ENCODE measurements at places on chromosomes 13 and 19.
A peak's percentile ranks its signal among the peaks of the same experiment; 100 is the strongest.

DNA sequence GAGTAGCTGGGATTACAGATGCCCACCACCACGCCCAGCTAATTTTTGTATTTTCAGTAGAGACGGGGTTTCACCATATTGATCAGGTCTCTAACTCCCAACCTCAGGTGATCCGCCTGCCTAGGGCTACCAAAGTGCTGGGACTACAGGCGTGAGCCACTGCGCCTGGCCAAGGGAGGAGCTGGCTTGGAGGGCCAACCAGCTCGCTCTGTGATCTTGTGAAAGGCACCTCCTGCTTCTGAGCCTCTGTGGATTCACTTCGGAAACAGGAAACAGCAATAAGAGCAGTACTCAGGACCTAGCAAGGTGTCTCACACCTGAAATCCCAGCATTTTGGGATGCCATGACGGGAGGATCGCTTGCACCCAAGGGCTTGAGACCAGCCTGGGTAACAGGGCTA, 2.0 kb upstream of the ELL start:
- no peak for DNase-seq

GRCh38 chr19:22286151-22286810, at the start of gene ZNF729:
ZNF729 (plus strand) TSS chr19:22286441; CDS start chr19:22286526, 85 bp downstream.
- no peak for DNase-seq

DNA sequence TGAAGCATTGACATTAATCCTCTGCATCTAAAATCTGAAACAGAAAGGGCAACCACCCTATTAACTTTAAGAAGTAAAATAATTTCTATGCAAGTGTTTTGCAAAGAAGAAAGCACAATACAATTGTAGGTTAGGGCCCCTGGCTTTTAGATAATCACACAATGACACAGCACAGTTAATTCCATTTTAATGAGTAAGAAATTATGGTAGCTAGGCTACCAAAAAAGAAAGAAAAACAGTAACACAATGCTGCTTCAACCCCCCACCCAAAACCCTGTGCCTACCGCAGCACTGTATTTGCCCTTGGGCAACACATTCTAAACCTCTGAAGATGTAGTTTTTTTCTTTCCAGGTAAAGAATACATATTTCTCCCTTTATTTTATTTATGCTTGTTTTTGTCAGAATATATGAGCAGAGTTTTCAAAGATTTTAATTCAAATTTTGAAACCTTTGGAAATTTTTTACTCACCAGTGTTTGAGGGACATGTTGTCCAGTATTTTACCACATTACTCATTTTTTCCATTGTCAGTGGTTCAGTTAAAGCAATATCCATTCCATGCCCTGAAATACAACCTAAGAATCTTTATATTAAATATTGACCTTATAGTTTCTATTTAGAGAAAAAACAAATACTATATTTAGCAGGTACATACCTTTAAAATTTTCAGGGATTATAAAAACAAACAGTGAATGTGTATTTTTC, 21.1 kb downstream of the SOHLH2 start:
- DNase-seq: no peak

DNA sequence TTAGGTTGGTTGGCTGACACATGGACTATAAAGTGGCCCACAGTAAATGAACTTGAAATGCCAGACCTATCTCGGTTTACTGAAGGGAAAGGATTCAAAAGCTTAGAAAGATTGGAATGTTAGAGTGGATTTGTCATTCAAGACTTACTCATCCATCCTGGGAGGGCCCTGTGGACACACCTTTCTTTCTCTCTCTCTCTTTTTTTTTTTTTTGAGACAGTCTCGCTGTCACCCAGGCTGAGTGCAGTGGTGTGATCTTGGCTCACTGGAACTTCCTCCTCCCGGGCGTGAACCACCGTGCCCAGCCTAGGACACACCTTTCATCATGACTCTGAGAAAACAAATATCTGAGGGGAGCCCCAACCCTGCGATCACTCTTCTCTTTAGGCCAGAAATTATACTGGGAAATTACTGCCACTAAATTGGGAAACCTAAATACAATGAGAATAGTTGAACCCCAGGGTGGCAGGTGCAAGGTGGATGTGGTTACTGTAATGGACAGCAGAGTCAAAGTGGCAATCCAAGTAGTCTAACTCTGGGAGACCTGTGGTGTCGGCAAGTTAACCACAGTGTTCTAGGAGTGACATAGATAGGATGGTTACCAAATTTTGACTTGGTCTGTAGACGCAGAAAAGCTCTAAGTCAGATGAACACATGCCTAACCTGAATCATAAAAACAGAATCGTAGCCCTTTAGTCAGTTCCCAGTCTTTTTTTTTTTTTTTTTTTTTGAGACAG, 47.1 kb upstream of the ZMYM5 start:
- DNase-seq: no peak

DNA sequence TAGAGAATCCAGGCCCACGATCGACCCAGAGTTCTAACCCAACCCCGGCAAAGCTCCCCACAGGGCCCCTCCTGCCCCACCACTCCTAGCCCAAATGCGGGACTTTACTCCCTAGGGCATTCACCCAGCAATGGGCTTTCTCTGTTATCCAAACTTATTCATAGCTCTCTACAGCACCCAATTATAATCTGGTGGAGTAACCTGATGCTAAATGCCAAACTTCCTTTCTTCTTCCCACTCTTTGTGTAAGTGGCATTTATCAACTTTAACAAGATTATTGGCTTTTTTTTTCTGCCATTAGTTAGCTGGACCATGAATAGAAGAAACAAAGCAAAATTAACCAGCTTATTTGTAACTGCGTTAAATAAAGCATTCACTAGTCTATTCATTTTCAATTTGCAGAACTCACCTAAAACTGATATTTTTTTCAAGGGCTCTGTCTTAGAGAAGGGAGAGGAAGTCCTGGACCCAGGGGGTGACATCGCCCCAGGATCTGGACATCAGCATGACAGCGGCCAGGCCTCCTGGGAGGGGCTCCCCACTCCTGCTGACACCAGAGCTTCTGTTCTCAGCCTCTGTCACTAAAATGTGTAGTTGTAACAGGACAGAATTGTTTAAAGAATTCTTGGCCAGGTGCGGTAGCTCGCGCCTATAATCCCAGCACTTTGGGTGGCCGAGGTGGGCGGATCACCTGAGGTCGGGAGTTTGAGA, 1.5 kb downstream of the FAM124A start:
- DNase-seq: no peak

DNA sequence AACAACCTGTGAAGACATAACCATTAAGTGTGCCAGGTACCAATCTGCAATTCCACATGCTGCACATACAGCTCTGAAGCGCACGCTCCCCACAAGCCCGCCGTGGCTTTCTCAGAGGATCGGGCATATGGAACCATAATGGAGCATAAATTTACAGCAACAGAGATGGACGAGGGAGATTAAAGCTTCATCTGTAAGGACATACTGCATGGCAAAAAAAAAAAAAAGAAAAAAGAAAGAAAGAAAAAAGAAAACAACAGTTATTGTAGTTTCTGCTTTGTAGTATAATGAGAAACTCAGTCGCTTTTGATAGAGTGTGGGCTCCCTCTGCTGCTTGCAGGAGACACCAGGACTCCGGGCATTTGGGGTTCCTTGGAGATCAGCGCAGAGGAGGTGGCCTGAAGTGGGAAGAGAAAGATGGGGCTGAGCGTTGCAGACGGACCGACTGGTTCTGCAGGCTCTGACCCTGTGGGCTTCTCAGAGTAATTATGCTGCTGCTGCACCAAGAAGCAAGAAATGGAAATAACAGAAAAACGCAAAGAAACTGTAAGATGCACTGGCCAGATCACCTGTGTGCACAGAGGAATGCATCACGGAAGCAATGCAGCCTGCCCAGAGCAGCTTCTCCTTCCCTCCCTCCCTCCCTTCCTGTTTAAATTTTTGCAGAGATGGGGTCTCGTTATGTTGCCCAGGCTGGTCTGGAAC, 10.8 kb upstream of the PDCD5 start:
- peak; percentile 68 for DNase-seq

DNA sequence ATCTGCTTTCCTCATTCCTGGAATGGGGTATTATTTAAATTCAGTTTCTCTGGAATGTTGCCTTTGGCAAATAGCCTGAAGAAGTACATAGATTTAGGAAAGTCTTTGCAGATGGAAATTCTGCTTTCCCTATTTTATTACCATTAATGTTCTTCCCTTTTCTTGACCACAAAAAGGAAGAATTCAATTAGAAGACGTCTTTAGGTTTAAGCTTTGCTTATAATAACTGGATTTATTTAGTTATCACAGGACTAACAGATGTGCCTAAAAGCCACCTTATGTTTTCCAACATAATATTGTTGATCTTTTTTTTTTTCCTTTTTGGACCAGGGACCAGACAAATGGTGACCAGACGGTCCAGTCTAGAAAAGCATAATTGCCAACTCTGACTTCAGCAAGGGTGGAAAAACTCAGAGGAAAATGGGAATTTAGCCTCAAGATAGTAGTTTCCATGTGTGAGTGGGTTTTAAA, 210.1 kb upstream of the SPRY2 start:
- DNase-seq: no peak

DNA sequence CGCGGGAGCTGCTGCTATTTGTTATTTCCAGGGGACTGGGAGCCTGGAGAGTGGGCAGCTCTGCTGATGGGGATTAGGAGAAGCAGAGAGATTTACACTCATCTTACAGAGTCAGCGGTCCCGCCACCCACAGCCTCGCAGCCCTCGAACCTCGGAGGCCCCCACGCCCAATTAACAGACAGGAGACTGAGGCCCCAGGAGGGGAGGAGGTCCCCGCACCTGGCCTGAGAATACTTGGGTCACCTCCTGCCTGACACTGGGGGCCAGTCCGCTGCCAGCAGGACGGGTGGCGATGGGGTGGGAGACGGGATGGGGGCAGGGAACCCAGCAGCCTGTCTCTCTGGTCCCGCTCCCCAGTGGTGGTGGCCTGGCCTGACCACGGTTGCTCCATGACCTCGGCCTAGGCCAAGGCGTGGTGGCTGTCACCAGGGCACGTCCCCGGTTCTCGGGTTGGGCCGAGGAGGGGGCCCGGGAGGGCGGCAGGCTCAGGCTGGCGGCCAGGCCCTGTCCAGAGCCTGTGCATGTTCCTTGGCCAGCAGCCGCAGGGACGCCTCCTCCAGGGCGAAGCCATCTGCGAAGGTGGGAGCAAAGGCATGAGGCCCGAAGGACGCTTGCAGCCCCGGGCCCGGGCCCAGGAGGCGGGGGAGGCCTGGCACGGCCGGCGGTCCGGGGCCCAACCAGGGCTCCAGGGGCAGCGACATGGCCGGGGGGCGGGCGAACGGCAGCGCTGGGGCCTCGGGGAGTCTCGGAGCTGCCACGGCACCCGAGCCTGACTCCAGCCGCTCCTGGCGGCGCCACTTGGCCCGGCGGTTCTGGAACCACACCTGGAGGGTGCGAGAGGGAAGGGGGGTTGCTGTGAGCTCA, 1.7 kb downstream of the RAX2 start:
- DNase-seq: no peak

- peak; percentile 61 for DNase-seq
Observed at GRCh38 chr13:20161275-20161950, 561 bp upstream of the GJA3 start.

- DNase-seq: no peak
Observed at GRCh38 chr13:32277839-32278238, 37.3 kb downstream of the ZAR1L start.

DNA sequence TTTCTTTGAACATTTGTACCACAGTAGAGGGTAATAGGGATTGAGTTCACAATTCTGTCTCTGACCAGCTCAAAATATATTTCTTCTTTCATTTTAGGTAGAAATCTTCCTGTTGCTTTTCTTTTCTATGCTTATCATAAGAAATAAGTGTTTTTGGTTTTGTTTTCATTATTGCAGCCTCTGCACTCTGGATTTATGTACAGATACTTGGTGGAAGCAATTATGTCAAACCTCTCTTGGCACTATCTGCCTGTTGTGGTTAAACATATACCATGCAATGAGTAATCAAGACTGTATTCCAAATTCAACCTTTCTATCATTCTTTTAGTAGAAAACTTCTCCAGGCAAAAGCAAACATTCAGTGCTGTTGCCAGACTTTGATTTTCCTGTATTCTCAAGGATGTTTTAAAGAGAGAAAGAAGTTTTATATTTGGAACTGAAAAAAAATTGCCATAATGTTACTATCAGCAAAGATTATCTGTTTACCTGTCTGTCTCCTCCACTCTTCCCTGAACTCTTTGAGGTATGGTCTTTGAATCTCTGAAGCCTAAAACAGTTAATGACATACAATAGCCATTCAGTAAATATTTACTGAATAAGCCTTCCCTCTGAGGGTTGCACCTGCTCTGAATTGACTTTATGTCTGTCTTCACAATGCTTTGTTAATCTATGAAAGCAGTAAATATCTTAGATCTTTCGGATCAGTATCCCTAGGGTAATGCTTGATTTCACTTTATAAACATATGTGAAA, 612.5 kb upstream of the PRR20A start:
- DNase-seq: no peak

DNA sequence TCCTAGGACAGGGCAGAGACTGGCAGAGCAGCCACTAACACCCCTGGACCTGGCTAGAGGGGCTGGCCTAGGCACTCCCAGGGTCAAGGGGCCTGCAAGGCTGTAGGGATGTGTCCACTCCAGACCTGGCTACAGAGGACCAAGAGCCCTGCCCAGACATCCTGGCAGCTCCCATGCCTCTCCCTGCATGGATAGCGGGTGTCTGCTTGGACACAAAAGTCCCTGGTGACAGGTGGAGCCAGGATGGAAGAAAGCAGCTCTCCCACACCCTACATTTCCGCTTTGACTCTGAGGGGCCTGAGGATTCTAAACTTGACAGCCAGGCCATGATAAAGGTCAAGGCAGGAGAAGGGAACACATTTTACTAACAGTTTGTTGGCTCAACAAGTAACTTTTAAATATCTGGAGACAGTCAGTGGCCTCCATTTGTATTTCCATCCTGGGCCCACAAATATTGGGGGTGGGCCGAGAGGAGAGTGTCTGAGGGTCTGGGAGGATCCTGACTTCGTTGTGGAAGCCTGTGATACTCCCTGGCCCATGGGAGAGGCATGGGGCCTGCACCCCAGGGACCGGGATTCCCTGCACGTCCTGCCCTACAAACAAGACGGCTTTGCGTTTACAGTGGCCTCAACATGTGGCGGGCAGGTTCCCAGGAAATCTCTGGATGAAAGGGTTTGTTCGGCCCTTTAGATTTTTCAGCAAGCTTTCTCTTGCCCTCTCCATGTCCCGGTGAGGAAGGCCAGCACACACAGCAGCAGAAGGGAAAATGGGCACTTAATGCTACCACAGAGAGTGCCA, 19.8 kb upstream of the SLC7A9 start:
- DNase-seq: no peak

- DNase-seq: no peak
Observed at GRCh38 chr13:87999788-88000187, 328.6 kb downstream of the SLITRK5 start.

DNA sequence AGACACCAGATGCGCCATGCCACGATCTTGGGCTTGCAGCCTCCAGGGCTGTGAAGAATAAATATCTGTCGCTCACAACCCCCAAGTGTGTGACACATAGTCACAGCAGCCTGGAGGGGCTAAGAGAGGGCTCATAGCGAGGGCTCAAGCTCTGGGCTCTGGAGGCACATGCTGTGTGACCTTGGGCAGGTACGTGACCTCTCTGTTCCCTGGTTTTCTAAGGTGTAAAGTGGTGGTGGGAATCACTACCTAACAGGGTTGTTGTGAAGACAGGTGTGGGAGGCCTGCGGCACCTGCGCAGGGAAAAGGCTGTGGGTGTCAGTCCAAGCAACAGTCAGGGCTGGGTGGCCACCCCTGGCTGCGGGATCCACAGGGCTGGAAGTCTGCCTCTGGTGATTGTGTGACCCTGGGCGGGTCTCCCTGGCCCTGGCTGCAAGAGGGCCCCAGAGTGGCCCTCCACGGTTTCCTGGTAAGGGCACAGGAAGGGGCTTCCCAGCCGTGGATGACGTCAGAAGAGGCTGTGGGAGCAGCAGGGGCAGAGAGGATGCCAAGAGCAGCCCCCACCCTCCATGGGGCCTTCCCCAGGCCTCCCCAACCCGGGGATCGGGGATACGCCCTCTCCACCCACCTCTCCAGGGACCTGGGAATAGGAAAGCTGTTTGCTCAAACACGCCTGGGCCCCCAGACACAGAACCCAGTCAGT, 218.8 kb upstream of the SGCG start:
- no peak for DNase-seq

All from CD4-positive, alpha-beta T cell treated with Interleukin-10 for 1 hour (primary cell).